ENCODE measurements at places on chromosomes 5 and 9.

- DNase-seq: no peak
These were observed 8.3 kb downstream of the LPCAT1 start for GRCh38 chr5:1515311-1515920.

- DNase-seq: peak; percentile 71
These were observed 95.7 kb downstream of the TTC39B start for GRCh38 chr9:15211160-15211814.

- no peak for DNase-seq
These were observed 98.5 kb downstream of the GABBR2 start for GRCh38 chr9:98610211-98610610.

DNA sequence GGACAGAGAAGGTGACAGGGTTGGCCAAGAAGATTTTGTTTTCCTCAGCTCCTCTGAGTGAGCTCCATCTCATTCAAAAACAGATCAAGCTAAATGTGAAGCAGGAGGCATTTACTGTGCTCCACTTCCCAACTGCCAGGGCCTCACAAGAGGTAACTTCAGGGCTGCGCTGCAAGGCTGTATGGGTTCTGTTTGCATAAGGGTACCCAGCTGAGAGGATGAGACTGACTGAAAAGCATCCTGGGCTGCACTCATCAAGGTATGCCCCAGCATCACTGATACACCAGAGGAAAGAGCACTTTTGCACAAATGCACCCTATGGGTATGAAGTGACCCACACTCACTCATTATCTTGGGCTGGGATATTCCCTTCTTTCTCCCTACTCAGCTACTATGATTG lies 316.2 kb upstream of the HAPLN1 start:
- no peak for DNase-seq

GRCh38 chr5:2102819-2103776 lies 220.4 kb upstream of the IRX4 start:
- no peak for DNase-seq

GRCh38 chr5:57097526-57097925 lies 76.3 kb upstream of the GPBP1 start:
- DNase-seq: no peak

DNA sequence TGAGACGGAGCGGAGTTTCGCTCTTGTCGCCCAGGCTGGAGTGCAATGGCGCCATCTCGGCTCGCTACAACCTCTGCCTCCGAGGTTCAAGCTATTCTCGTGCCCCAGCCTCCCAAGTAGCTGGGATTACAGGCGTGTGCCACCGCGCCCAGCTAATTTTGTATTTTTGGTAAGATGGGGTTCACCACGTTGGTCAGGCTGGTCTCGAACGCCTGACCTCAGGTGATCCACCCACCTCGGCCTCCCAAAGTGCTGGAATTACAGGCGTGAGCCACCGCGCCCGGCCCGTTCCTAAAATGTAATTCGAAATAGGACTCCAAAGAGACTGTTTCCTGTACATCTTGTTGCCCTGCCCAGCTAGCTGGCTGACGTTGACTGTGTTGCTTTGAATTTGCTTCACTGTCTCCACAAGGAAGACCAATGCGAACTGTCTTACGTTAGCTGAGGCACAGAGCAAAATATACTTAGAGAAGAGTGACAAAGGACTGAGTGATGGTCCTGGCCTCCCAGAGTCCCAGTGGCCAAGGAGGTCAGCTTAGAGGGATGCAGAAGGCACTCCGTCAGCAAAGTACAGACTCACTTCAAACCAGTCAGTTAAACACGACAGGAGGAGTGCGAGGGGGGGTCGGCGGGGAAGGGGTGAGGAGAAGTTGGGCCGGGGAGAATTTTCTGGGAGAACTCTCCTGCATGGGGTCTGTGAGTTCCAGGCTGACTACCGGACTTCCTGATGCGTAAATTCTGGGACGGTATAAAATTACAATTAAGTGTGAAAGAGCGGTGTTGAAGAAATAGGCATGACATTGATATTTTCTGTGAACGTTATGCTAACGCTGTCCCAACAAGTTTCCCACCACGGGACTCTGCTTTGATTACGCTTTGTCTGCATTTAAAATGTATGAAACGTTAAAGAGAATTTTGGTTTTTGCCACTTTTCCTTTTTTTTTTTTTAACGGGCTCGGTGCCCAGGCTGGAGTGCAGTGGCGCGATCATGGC lies 6.8 kb upstream of the TRIM41 start:
- DNase-seq: no peak

- DNase-seq: no peak
These were observed 3.9 kb upstream of the RARS1 start for GRCh38 chr5:168482361-168482760.

DNA sequence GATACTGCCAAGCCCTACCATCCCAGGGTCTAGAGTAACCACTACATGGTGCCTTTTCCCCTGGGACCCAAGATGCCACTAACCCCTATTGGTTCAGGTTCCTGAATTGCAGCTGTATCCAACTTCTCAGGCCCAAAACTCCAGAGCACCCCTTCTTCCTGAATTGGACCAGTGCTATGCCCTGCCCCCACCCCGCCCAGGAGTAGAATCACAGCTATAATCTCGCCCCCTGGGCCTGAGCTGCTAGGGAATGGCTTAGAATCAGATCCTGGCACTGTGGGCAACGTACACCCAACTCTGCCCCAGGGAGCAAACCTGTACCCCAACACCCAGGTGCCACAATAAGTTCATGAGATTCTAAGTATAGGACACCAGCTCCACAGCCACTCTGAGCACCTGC lies 206.3 kb downstream of the CACNA1B start:
- DNase-seq: no peak

Measured in RKO (cell line).